Cardiac septum (tissue), 1 donor: ENCODE measurements at places on chromosomes 5 and 9. TPM values are rescaled to one million over a fixed set of nuclear protein-coding genes. Genes with fewer than 3 reads are reported as not detected.

The RNF183 gene
- not detected for total RNA-seq

The ENTPD8 gene
- not detected for total RNA-seq

The DMRTA1 gene
- total RNA-seq, result 0.38 TPM

The IL9 gene
- total RNA-seq, result not detected

The ADRB2 gene
- 2.6 TPM for total RNA-seq

The ACTBL2 gene
- total RNA-seq, result not detected

The LRRTM2 gene
- total RNA-seq, result not detected

The CACFD1 gene
- total RNA-seq, result 15.0 TPM

The IFNK gene
- total RNA-seq, result not detected

The PTGDS gene
- total RNA-seq, result 1,323 TPM

The PCDHA13 gene
- total RNA-seq, result not detected

The MAP1B gene
- total RNA-seq, result 217 TPM

- no peak for DNase-seq
These were observed 570.6 kb upstream of the ZNF608 start for GRCh38 chr5:125316915-125317535.

DNA sequence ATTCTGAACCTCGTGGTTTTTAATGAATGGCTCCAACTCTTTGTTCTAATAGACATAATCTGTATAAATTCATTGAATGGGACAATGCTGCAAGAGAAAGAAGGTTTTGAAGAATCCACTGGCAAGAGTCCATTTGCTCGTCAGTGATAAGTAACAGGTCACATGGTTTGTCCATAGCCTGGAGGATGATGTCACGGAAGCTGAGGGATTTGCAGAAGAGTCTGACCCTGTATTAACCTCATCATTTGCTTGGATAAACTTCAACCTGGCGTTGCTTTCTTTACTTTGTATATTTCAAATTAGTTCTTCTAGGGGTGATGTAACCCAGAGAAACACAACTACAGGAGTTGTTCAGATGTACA, 197.4 kb downstream of the GAS1 start:
- no peak for DNase-seq

DNA sequence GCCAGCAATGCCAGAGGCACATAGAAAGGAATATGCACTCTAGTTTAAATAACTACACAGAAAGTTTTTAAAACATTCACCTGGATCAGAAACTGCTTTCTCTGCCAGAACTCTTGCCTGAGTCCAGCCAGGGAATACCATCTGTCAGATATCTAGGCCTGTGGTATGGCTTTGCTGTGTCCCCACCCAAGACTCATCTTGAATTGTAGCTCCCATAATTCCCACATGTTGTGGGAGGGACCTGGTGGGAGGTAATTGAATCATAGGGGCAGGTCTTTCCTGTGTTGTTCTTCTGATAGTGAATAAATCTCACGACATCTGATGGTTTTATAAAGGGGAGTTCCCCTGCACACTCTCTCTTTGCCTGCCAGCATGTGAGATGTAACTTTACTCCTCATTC, 41.5 kb upstream of the KCNV2 start:
- DNase-seq, result no peak

- no peak for DNase-seq
These were observed 267.2 kb downstream of the RAB3C start for GRCh38 chr5:58849921-58850667.

- no peak for DNase-seq
These were observed 24.8 kb downstream of the EQTN start for GRCh38 chr9:27272103-27272502.

DNA sequence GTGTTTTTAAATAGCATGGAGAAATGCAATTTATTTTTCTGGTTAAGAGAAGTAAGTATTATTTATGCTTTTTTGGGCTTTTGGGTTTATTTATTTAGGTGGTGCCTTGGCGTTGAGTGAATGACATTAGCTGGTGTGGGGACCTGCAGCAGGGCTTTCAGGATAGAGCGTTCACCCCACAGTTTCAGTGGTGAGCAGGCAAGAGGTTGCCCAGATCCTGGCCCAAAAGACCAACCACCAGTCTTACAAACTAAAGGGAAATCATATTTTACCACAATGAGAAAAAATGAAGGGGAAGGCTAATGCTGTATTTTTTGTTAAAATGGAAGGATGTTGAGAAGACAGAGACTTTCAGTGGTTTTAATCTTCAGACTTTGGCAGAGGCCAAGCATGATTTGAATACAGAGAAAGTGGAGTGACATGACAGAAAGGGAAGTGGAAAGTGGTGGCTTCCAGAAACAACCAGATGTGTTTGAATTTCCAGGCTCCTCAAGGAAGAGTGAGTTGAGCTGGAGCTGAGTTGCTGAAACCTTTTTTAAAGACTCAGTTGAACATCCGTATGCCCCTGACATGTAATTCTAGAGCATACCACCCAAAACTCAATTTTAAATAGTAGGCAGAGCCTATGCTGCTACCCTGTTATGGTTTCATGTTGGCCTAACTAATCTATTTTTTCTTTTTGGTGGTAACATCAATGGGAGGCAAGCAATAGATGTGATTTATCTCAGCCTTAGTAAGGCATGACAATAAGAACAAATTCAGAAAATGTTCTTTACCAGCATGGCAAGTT, 94.8 kb downstream of the AOPEP start:
- DNase-seq, result no peak

DNA sequence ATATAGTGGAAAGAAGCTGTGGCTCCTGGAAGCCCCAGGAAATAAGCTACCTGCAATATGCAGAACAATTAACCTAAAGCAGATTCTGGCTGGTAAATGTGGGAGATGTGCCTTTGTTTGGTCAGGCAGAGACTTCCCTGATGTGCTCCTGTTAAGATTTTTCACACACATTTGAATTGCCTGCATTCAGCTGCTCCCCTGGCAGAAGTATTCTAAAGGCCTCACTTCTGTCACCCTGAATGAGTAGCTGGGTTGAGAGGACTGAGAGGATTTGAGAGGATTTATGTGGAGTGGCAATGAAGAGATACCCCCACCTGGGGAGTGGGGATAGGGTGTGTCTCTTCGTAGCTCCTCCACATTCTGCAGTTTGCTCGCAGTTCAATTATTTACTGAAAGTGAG, 130.5 kb downstream of the ST8SIA4 start:
- DNase-seq, result no peak

DNA sequence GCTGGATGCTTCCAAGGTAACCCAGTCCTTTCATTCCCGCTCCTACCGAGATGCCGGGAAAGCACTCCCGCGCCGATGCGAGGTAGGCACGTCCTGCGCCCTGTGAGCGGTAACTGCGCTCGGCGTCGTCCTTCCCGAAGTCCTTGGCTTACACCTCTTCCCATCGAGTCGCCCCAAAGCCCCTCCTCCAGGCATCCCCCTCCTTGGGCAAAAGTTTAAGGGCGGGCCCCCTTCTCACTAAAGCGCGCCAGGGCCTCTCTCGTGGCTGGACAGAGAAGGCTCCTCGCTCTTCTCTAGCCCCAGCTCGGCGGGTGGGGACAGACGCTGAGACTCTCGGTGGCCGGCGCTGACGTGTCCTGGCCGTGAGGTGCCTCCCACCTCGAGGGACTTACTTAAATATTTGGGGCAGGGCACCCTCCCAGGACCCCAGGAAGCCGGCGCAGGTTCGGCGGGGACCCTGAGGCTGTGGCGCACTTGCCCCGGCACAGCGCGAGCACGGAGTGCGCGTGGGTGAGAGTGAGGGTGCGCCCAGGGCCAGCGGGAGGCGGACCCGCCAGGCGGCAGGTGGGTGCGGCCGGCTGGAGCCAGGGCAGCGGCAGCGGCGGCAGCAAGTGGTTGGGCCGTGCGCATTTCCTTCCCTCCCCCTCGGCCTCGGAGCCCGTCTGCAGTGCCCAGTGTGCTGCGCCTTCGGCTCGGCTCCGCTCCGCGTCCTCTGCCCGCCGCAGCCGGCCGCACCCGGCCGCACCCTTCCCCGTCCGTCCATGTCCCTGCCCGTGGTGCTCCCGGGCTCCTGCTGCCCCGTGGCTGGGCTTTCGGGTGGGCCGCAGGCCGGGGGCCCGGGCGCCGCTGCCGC, at the start of gene ENTREP1:
Gene ENTREP1, plus strand, starts transcription at position 667 of the 853 bp plus-strand sequence. Its CDS starts 95 bp downstream, at position 762.
- peak; percentile 84 for DNase-seq

DNA sequence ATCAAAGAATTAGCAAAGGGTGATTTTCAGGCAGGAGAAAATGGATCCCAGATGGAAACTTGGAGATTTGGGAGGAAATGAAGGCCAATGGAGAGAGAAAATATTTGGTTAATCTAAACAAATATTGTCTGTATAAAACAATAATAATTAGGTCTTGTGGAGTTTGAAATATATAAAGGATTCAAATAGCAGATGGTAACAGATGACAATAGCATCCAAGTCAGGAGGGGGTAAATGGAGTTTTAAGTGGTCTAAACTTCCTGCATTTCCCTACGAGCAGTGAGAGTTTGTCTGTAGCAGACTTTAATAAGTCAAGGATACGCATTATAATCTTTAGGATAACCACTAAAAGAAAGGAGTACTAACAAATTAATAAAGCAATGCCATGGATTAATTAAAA, 49.0 kb upstream of the GGTA1 start:
- DNase-seq, result no peak

- no peak for DNase-seq
These were observed 59.8 kb upstream of the RNU6ATAC start for GRCh38 chr9:134224127-134224526.

DNA sequence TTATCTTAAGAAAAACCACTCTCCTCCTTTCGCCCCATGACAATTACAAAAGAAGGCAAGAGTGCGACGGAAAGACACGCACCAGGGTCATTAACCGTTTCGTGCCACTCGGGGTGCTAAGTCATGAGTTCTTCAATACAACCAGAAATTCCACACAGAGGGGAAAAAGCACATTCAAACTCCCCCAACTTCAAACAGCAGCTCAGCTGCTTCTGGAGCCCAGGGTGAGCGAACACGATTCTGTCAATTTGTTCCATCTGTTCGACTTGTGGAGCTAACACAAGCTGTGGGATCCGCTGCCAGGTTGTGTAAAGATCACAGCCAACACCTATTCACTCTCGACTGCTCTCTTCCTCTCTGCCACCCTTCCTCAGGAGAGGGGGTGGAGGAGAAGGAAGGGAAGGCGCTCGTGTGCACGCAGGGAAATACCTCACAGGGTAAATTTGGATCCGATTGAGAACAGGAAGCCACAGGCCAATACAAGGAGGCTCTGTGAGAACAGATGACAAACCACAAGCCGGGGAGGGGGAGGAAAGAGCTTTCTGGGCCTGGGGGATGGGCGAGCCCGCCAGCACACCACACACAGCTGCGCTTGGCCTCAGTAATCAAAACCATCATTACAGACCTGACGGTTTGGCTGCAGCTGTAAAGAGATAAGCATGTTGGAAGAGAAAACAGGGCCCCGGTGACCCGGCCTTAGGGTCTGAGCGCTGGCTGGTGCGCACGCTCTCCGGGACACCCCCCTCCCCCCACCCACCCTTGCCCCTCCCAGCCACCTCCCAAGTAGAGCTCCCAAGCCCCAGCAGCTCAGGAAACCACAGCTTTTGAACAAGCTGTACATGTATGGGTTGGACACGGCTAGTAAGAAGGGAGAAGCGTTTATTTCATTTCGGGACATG, 54.3 kb downstream of the PTCH1 start:
- DNase-seq, result no peak

DNA sequence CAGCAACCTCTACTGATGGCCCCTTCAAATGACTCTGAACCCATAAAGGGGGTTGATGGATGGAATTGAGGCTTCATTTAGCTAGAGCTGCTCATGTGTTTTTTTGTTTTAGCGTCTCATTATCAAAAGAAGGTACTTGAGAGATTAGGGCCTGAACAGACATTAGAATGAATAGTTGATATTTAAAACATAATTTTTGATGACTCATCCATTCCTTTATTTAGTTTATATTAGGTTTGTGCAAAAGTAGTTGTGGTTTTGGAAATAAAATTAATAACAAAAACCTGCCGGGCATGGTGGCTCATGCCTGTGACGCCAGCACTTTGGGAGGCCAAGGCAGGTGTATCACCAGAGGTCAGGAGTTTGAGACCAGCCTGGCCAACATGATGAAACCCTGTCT, 485.9 kb downstream of the PSAT1 start:
- no peak for DNase-seq

- DNase-seq, result no peak
These were observed 7.3 kb downstream of the FCN2 start for GRCh38 chr9:134887686-134888602.

- no peak for DNase-seq
These were observed 222.8 kb upstream of the KLF4 start for GRCh38 chr9:107712390-107712789.

- no peak for DNase-seq
These were observed 99.8 kb downstream of the VAV2 start for GRCh38 chr9:133892193-133892920.
